ENCODE measurements at places on chromosomes 7 and 10.

DNA sequence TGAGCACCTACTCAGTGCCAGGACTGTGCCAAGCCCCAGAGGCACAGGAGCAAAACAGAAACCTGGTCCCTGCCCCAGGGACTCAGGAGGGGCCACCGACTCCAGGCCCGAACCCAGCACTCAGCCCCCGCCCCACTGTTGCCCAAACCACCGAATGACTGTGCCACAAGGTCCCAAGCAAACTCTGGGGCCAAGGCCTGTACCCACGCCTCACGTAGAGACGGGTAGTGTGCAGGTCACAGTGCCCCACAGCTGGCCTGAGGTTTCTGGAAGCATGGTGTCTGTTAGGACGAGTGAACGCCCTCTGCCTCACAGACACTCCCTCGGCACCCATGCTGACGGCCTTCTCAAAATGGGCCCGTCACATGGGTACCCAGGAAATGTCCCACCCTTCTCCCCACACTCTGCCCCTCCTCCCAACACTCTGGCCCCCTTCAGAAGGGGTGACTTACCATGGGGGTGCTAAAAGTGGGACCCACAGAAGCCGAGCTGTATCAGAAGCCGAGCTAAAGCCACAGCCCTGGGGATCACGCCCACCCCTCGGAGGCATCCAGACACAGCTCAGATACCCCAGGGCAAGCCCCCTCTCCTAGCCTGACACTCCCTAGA lies 44.2 kb downstream of the CTBP2 start:
- DNase-seq = no peak

GRCh38 chr7:155653803-155654202 lies 9.3 kb downstream of the RBM33 start:
- DNase-seq = no peak

DNA sequence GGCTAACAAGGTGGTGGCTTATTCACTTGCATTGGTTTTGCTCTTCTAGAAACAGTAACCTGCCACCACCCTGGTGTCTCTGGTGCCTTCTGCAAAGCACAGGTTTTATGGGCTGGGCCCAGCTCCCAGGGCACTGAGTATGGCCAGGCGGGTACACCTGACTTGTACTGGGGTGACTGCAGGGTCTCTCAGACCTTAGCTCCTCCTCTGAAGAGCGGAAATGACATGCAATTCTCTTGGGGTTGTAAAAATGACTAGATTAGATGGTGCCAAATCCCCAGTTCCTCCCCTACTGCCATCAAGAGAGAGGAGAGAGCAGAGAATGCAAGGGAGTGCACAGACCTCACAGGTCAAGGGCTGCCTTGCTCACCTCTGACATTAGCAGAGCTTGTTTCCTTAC lies 14.7 kb downstream of the ESYT2 start:
- DNase-seq = no peak

DNA sequence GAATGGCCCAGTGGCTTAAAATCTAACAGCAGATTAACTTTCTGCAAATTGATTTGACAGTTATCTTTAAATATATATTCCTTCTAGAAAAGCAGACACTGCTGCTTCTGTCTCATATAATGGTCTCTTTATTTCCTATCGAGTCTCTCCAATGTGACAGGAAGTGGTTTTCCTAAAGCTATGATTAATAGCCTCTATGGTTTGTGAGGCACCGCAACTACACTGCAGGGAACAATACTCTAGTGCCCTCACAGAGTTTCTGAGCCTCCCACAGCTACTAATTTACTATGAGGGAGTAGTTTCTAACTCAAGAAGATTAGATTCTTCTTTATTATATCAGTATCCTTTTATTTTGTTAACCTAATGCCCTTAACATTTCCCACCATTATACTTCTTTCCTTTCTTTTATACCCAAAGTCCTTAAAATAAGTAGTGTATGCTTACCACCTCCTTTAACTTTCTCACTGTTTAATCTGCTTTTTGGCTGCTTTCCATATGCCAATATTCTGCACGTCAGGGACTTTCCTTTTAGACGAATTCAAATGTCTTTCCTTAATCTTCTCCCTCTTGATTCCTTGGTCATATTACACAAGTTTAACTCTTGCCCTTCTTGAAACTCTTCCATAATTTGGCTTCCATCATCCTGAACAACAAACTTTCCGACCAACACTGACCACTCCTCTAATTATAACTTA lies 23.8 kb upstream of the AHR start:
- peak; percentile 68 for DNase-seq

GRCh38 chr10:71850021-71850742 lies 869 bp downstream of the PSAP start:
- no peak for DNase-seq

- no peak for DNase-seq
These were observed 167.9 kb upstream of the ZMIZ1 start for GRCh38 chr10:78900715-78901430.

DNA sequence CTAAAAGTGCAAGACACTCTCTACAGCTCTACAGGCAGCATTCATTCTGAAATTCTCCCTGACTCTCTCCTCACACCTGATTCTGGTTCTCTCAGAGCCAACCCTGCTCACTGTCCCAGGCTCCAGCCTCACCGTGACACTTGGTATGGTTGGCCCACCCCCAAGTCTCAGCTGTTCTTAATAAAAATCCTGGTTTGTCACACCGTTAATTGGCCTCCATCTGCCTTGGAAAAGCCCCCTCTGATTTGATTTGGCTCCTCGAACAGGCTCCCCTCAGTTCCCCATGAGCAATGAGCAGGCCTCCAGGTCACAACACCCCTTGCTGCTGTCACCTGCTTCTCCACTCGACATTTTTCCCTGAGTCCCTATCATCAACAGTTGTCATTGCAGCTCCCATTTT lies 507.3 kb upstream of the AUTS2 start:
- no peak for DNase-seq

GRCh38 chr10:10222304-10222841 lies 795.3 kb upstream of the CELF2 start:
- no peak for DNase-seq

DNA sequence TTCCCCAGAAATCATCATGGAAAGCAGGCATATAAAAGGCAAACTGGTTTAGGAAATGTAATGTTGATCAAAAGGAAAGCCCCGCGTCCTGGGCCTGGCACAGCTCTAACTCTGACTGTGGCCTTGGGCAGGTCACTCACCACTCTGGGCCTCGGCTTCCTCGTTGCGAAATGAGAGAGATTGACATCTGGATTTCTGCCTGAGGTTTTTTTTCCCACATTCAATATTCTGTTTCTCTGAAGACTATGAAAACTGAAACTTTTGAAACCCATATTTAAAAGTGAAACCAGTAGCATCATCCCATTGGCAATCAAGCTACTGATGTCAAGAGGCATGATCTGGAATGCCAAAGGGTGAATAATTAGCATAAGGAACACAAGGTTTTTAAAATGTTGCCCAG lies 369.7 kb upstream of the NPVF start:
- no peak for DNase-seq

DNA sequence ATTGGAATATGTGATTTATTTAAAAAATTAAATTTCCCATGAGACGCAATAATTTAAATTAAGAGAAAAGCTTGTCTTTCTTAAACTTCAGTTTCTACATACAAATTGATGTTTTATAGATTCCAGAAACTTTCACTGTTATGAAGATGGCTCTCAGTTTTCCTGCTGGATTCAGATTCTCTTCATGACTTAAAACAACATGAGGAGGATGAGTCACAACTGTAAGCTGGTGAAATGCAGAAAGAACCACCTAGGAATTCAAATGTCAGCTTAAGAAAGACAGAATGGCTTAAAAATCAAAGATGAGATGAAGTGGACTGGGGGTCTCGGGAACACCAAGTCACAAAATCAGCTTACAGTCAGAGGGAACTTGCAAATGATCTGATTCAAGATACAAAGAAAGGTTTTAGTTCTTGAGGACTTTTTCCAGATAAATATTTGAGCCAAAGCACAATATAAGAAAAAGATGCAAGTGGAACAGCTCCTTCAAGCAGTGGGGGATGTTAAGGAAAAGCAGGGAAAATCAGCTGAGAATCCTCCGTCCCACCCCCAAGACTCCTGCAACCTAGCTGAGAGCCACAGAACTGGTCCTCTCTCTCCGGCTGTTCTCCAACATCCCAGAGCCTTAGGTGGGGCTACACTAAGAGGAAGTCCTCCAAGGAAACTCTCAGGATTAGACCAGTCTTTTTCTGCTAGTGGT lies 279.8 kb downstream of the KCNMA1 start:
- no peak for DNase-seq

DNA sequence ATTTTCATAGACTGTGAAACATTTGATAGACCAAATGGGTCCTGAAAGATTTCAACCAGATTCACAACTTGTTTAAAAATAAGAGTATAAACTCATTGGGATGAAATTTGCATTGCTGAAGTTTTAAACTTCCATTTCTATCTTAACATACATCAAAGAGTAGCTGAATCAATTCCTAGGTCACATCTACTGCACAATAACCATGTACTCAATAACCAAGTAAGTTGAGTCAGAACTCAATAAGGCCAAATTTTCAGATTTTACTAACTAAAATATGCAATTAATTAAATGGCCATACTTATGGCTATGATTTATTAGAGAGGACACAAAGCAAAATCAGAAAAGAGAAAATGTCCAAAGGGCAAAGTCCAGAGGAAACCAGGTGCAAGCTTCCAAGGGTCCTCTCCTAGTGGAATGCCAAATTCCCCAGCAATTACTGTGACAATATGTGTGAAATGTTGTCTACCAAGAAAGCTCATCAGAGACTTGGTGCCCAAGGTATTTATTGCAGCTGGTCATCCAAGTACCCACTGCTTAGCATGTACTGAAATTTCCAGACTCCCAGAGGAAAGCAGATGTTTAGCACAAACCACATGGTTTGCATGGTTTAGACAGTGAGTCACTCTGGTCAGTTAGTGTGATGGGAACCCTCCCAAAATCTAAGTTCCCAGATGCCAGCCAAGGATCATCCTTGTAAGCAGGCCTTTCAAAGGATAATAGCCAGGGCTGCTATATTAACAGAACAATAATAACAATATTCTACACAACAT lies 238.9 kb downstream of the IPMK start:
- DNase-seq = no peak

- DNase-seq = no peak
These were observed 98.6 kb downstream of the ARID5B start for GRCh38 chr10:62000037-62000603.

- no peak for DNase-seq
These were observed 90.3 kb upstream of the ELMO1 start for GRCh38 chr7:37538945-37539344.

DNA sequence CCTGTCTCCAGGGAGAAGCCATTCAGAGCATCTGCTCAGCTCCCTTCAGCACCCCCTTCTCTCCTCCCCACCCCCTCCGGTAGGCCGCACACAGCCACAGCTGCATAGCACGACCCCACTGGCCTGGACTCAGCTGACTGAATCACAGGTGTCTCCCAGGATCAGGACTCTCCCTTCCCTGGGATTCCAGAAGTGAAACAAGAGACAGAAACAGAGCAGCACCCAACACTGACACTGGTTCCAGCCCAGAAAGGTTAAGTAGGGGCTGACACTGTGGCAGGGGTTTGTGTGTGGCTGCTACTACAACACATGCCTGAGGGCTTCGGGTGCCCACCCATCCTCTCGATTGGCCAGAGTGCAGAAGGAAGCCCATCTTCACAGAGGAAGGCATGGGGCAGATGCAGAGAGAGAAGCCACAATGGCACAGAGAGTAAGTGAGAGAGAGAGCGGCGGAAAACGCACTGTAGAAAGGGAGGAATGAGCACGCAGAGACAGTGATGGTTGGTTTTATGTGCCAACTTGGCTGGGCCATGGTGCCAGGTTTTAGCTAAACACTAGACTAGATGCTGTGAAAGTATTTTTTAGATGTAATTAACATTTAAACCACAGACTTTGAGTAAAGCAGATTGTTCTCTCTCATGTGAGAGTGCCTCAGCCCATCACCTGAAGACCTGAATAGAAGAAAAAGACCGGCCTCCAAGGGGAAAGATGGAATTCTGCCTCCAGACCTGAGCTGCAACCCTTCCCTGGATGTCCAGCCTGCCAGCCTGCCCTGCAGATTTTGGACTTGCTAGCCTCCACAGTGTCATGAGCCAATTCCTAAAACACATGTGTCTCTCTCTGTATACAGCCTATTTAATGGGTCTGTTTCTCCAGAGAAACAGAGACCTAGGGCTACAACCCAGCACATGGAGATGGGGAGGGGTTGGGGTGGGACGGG lies 107.5 kb downstream of the GRB10 start:
- no peak for DNase-seq

DNA sequence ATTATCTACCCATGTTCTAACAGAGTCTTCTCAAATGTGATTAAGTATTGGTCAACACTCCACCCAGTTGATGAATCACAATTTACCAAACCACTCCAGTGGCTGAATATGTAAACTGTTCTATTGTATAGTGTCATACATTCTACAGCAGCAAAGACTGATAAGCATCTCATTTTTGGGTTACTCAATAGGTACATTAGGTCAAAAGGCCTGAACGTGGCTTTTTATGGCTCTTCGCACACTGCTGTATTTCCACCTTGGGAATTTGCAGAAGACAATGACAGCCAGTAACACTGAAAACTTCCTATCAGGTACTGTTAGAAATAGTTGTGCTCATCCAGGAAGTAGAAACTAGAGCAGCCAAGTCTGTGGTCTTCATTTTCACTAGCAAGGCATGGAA lies 166.9 kb downstream of the GLI3 start:
- DNase-seq = no peak
